ENCODE measurements at places on chromosomes 3 and 15.

- no peak for DNase-seq
Measured at GRCh38 chr3:66457252-66457651, 43.6 kb downstream of the LRIG1 start.

DNA sequence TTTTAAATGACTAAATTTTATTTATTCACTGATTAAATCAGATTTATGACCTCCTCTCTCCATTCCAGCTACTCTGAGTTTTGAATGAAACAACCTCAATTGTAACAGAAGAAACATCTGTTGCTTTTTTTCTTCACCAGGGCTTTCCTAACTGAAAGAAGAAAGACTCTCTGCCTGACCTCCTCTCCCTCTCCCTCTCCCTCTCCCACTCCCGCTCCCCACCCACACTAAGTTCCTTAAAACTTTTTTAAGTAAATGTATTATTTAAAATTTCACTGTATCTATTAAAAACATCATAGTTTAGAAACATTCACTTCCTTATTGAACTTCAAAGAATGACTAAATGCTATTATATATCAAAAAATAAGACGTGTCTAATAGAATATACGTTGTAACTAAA lies 122.0 kb downstream of the TFDP2 start:
- DNase-seq = no peak

- no peak for DNase-seq
Measured at GRCh38 chr3:66236281-66236680, 15.5 kb downstream of the SLC25A26 start.

GRCh38 chr3:183008800-183009199 lies 28.5 kb upstream of the DCUN1D1 start:
- no peak for DNase-seq

DNA sequence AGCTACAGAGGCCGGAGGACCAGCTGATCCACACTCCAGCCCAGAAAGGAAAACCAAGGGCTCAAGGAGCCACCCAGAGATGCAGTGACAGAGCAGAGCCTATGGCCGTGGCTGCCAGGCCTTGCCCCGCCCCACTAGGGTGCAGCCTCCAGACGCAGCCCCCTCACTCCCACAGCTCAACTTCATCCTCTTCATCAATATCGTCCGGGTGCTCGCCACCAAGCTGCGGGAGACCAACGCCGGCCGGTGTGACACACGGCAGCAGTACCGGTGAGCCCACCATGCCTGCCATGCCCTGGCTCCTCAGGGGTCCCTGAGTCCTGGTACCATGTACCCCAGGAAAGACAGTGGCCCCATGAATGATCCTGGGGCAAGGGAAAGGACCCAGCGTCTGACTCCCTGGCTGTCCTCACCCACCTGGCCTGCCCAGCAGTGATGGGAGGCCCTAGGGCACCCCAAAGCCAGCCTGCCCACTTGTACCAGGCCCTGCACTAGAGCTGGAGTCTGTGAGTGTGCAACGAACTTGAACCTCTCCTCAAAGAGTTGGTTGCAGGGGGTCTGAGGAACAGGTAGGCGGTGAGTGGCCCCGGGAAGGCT lies 24.2 kb downstream of the PTH1R start:
- no peak for DNase-seq

DNA sequence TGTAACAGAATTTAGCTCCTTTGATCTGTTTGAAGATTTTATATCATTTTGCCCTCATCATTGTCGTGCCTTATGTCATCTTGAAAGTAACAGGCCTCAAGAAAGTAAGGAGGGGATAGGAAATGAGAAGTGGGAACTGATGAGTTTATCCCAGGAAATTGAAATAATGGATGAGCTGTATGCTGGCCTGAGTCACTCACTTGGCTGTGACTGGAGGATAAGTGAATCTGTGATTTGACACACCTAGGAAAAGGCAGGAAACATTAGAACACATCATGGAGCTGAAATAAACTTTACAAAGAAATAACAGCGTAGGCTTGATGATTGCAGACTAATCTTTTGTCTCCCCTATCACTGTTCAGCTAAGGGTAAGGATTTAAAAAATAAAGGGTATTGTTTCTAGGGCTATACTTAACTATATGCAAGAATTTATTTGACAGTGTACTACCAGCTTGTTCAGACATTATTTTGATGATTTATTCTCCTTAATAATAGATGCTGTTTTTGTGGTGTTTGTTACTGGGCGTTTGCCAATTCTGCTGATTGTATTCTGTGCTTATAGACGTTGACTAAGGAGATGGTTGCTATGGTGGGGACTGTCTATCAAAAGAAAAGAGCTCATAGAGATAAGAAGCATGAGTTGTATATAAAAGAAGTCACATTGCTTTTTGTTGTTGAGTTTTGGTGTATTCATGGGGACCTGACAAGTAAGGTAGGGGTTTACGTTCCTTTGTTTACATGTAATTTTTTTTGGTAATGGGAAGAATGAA lies 105.6 kb upstream of the ROPN1 start:
- no peak for DNase-seq

DNA sequence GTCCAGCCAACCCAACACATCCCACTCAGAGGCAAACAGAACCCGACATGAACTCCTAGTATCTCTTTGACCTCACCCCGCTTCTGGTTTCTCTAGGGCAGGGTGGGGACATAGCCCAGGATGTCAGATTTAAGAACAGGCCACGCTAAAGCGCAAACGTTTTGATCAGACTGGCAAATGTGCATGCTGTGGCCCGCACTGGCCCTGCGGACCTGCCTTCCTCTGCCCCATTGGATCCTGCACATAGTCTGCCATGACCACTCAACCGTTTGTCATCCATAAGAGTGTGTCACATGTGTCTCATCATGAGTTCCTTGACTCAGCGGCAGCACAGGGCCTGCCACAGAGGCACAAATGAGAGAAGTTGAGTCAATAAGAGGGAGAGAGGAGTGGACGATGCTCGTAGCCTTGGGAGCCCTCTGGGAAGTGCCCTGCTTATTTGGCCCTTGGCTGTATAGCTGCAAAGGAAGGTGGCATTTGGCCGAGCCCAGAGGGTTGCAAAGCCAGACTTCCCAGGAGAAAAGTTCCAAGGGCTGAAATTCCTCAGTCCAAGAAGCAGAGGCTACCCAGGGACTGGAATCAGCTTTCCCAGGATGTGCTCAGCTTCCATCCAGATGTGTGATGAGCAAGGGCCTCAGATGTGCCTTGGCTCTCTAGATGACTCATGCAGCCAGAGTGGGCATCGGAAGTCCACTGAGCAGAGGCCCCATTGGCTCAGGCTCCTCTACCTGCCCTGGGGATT lies 55.5 kb upstream of the SLCO2A1 start:
- DNase-seq = no peak

DNA sequence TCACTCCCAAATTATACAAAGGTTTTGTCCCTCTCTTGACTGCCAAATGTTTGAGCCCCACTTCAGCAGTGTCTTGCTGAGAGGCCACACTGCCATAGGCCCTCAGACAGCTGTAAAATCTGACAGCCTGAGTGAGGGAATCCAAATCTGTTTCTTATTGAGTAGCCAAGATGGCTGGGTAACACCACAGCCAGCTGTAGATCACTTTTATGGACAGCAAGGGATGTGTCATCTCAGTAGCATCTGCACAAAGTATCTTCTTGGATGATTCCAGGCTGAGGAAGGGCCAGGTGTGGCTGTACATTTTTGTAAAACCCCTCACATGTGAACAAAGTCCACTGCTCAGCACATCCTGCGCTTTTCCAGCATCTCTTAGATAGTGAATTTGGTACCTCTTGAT lies 237.0 kb upstream of the LRTM1 start:
- DNase-seq = no peak

DNA sequence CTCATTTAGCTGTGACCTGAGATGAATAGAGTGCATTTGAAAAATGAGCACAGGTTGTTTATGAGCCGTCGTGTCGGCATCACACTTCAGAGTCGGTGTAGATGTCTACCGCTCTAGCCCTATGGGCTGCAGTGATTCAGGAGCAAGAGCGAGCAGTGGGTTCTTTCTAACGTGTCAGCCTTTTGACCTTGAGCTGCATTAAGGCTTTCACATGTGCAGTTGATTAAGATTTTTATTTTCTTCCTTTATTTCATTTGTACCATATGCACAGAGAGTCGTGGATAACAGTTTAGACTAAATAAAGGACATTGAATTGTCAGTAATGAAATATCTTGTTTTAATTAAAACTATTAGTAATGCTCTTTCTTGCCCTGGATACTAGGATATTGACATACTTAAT lies 368.2 kb downstream of the PTPRG start:
- no peak for DNase-seq

Data from activated T-cell treated with anti-CD3 and anti-CD28 coated beads for 1 hour (primary cell).